ENCODE measurements at places on chromosomes 6 and 20.
A peak's percentile ranks its signal among the peaks of the same experiment; 100 is the strongest.

DNA sequence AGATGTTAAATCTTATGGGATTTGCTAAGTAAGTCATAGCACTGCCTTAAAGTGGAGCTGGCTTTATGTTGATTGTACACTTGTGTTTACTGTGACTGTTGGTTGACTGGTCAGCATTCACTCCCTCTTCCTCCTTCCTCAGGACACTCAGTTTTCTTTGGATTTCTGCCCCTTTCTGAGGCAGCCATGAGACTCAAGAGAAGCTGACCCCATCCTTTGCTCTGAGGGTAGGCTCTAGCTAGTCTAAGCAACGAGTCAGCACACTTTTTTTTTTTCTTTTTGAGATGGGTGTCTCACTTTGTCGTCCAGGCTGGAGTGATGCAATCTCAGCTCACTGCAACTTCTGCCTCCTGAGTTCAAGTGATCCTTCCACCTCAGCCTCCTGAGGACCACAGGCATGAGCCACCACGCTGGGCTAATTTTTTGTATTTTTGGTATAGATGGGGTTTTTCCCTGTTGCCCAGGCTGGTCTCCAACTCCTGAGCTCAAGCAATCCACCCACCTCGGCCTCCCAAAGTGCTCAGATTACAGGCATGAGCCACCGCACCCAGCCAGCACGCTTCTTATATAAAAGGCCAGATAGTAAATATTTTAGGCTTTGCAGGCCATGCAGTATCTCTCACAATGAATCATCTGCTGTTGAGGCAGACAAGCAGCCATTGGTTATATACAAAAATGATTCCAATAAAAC is 191.4 kb downstream of the NFATC2 start:
- DNase-seq = no peak

DNA sequence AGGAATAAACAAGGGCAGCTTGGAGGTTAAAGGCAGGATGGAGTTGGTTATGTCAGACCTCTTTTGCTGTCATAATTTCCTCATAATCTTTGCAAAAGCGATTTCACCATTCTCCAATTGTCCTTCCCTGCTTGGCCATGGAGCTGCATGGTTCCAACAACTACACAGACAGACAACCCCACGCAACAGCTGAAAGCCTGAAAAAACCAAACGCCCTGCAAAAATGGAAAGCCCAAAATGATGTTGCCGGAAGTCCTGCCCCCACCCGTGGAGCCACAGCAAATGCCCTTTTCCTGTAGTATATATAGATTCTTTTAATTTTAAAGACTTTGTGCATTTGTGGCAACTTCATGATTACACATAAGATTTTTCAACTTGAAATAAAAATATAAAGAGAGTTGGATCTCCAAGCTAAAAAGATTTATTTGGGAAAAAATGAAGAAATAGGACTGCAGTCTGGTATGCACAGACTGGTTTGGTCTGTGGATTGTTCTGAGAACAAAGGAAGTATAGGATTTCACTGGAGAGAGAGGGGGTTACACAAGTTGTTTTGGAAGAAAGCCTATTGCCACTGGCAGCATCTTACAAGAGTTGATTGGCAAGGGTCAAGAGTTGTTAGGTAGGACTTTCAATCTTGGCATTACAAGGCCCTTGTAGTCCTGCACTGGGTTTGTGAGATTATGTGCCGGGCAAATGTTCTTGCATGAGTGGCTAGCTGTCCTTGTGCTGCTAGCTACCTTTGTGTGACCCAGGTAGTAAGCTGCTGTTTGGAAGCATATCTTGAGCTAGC is 190.0 kb downstream of the C6orf118 start:
- no peak for DNase-seq

DNA sequence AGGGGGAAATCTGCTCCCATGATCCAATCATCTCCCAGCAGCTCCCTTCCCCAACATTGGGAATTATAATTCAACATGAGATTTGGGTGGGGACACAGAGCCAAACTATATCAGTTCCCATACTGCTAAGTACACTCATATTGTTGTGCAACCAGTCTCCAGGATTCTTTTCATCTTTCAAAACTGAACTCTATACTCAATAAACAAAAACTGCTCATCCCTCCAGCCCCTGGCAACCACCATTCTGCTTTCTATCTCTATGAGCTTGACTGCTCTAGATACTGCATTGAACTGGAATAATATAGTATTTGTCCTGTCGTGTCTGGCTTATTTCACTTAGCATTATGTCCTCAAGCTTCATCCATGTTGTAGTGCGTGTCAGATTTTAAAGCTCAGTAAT is 42.9 kb downstream of the STX11 start:
- DNase-seq = no peak

GRCh38 chr6:106512048-106512967 is 117.0 kb downstream of the RTN4IP1 start:
- DNase-seq = peak; percentile 75

DNA sequence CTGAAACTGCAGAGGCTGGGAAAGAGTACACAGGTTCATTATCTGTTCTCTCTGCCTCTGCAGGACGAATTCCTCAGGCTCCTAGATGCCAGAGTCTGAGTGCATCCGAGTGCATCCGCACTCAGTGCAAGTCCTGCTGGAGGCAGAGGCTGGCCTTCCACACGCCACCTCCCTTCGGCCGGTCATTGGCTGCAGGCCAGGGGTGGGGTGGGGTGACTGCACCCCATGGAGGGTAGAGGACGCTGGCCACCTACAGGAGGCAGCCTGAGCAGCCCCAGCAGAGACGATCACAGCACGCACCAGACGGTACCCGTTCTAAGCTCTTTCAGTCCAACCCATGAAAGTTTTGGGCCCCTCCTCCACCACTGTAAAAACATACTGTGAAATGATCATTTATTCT is 11.7 kb downstream of the SFT2D1 start:
- no peak for DNase-seq

- DNase-seq = no peak
These were observed 264.9 kb downstream of the TBC1D7 start for GRCh38 chr6:13063300-13063918.

GRCh38 chr6:157133856-157134255 is 189.5 kb downstream of the TMEM242 start:
- no peak for DNase-seq

DNA sequence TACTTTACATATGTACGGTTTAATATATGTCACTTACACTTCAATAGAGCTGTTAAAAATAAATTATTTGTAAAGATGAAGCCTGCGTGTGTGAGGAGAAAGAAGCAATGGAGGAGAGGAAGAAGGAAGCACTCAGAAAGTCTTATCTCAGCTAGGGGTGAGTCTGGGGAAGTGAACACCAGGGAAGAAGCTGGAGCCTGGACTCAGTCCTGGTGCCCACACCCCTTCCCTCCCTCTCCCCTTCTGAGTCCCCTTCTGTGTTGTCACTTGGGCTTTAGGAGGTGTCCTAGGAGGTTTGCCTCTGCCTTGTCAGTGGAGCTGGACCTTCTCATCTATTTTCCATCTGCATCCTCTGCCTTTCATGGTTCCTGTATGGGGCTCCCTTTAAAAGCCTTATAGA is 1.9 kb downstream of the SIRPB2 start:
- DNase-seq = no peak

- no peak for DNase-seq
These were observed 1.9 kb downstream of the DDAH2 start for GRCh38 chr6:31727034-31727716.

DNA sequence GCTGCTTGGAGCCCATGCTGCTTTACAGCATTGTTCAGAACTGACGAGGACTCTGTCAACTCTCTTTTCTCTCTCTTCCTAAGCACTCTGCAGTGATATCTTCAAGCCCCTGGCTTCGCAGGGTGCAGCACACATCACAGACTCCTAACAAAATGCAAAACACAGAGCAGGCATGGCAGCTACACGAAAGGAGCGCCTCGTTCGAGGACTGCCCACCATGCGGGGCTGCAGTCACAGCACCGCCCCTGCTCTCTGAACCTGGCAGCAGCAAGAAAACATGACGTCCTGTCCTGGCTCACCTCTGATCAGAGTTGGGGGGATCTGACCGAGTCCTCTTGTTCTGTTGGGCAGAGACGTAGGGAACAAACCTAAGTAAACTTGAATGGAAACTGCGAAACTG is 281.7 kb downstream of the CDH26 start:
- DNase-seq = no peak

DNA sequence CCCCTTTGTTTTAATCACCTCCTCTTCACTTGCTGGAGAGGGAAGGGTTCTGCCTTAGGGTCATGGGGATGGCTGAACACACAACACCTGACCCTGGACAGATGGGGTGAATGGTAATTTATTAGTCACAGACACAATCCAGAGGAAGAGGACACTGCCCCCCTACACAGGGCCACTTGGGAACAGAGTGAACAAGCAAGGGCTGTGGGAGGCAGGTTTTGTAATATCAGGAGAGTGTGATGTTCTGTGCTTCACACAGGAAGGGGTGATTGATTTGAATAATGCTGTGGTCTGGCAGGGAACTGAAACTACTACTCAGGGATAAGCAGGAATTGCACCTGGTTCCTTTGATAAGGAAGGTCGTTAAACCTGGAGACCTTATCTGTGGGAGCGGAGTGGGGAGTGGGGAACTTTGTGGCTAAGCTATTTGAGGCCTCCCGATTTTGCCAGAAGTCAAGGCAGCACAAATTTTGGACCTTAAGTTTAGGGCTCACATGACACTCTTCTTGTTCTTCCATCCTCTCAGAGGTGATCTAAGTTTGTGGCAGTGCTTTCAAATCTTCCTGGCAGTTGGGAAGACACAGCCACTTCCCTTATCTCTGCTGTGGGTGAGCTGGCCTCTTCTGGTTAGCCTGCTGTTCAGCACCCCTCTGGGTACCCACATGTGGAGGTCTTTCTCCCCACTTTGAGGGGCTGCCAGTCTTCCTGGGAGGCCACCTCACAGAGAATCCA is 77.8 kb downstream of the CD164 start:
- no peak for DNase-seq

GRCh38 chr20:18914796-18915195 is 101.2 kb downstream of the SCP2D1 start:
- DNase-seq = no peak

GRCh38 chr6:2940010-2940850 is 31.1 kb downstream of the SERPINB6 start:
- DNase-seq = no peak

DNA sequence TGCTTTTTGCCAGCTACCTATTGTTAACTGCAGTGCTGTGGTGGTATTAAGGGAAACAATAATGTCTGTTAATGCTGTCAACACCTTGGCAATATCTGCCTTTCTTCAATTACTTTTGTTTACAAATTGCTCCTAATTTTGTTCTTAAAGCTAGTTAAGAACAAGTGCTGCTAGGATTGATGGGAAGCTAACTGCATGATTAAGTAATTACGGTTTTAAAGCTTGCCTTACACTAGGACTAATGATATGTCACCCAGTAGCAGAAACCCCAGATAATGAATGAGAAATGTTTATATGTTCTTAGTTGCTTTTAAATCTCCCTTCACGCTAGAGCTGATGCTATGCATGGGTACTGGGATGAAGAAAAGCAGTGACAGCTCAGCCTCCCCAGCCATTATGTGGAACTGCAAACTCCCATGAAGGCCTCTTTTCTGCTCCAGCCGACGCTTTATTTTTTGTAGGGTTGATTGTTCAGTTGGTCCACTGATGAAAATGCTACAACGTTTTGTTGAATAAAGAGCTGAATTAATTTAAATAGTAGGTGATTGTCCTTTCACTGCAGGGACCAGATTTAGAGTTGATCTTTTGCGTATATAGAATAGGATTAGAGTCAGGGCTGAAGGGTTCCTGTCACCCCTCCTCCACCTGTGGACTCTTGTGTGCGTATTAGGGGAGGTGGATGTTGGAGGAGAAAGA is 610.5 kb downstream of the TFAP2B start:
- DNase-seq = no peak

DNA sequence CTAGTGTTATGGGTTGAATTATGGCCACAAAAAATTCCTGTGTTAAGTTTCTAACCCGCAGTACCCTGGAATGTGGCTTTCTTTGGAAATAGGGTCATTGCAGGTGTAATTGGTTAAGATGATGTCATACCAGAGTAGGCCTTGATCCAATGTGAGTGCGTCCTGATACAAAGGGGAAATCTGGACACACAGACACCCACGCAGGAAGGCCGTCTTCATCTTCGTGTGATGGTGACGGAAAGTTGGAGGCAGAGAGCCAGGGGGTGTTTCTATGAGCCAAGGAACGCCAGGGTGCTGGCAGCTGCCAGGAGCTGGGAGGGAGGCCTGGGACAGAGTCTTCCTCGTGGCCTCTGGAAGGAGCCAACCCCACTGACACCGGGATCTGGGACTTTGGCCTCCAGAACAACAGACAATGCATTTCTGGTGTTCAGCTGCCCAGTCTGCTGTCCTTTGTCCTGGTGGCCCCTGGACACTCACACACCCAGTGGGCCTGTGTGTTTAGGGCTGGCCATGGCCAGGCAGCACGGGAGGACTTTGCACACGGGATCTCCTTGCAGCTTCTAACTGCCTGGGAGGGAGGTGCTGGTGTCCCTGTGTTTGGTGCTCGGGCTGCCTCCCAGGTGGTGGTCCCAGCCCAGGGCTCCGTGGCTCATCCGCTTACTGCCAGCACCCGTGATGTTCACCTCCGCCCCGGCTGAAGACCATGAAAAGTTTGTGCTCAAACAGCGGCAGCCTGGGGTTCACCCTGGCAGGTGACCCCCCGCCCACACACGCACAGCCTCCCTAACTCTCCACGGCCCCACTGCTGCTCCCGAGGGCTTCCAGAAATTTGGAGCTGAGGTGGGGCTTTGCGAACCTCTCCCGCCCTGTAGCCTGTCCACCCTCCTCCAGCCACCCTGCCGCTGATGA is 53.4 kb upstream of the GATA5 start:
- no peak for DNase-seq

GRCh38 chr20:33655164-33655563 is 7.0 kb upstream of the C20orf144 start:
- no peak for DNase-seq

GRCh38 chr6:156060013-156060412 is 604.4 kb upstream of the NOX3 start:
- no peak for DNase-seq

DNA sequence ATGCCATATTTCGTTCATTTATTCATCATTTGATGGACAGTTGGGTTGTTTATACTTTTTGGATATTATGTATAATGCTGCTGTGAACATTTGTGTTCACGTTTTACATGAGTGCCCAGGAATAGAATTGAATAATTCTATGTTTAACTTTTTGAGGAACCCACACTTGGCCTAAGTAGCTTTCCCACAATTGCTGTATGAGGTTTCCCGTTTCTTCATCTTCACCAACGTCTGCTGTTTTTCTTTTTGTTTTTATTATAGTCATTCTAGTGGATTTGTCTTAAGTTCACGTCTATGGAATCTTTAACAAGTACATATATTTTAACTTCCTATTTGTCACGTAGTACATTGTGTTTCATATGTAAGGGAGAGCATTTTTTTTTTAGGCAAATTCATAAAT is 110.3 kb downstream of the JARID2 start:
- DNase-seq = no peak

- no peak for DNase-seq
These were observed 238.5 kb downstream of the ZFAND3 start for GRCh38 chr6:38057994-38058393.
